ENCODE measurements at places on chromosomes 4 and X. TPM values are rescaled to one million over a fixed set of nuclear protein-coding genes. Genes with fewer than 3 reads are reported as not detected.

The NLGN3 gene
- total RNA-seq, result 0.17 TPM

The FBXO8 gene
- 20.7 TPM for total RNA-seq

The GAGE12J gene
- total RNA-seq, result not detected

The DDIT4L gene
- total RNA-seq, result not detected

The RGN gene
- total RNA-seq, result 3.8 TPM

The WWC2 gene
- 35.7 TPM for total RNA-seq

The F8A3 gene
- total RNA-seq, result 9.6 TPM

The BRS3 gene
- total RNA-seq, result not detected

The NXF2B gene
- total RNA-seq, result not detected

The ALAS2 gene
- not detected for total RNA-seq

The ZDHHC9 gene
- 32.0 TPM for total RNA-seq

The TDO2 gene
- total RNA-seq, result not detected

The BLOC1S4 gene
- 15.3 TPM for total RNA-seq
